Renal cortex interstitium (tissue), 15 donors: ENCODE measurements at places on chromosomes 3 and 15.

DNA sequence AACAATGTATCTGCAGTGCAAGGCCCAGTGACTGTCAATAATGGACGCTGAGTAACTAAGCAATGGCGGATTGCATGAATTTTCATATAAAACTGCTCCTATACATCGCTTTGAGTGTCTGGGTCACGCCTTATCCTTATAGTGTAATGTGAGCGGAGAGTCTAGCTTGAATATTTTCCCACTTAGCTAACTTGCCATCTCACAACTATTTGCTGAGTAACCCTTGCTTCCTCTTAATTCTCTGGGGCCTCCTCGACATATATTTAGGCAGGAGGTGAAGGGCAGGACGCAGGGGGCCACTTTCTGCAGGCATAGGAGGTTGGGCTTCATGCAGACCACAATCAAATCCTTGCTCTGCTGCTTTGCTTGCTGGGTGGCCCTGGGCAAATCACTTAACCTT lies 24.0 kb downstream of the ST8SIA2 start:
- no peak for DNase-seq

DNA sequence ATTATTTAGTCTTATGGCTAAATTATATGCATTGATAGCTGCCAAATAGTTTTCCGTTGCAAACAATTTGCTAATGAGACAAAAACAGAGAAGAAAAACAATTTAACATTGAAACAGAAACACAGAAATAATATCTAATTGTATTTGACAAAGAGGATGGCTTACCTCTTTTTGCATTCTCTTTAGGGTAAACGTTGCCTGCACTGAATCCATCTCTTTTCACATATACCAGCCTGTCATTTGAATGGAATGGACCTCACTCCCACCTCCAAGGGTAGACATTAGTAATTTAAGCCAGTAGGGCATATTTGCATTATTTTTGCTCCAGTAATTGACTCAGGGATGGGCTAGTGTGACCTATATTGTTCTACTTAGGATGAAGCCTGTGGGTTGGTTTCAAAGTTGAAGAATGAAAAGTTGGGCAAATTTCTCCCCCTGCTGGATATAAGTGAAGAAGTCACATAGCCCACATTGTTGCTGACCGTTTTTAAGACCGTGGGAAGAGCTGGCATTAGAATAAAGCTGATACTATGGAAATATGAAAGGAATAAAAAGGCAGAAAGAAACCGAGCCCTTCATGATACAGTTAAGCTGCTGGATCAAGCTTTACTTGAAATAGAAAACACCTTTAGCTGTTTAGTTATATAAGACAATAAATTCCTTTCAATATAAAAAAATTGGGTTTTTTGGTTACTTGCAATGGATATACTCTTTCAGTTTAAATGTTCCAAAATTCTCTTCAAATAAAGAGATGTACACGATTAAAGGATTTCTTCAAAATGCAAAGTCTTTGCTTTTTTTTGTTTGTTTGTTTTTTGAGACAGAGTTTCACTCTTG lies 26.9 kb downstream of the PIERCE2 start:
- DNase-seq, result peak; percentile 22

GRCh38 chr15:56496635-56497034 lies 31.7 kb upstream of the MNS1 start:
- peak; percentile 59 for DNase-seq

- DNase-seq, result no peak
Measured at GRCh38 chr3:8766148-8766547, 3.3 kb downstream of the OXTR start.

- DNase-seq, result no peak
Measured at GRCh38 chr3:124592658-124593441, 137.4 kb upstream of the UMPS start.

DNA sequence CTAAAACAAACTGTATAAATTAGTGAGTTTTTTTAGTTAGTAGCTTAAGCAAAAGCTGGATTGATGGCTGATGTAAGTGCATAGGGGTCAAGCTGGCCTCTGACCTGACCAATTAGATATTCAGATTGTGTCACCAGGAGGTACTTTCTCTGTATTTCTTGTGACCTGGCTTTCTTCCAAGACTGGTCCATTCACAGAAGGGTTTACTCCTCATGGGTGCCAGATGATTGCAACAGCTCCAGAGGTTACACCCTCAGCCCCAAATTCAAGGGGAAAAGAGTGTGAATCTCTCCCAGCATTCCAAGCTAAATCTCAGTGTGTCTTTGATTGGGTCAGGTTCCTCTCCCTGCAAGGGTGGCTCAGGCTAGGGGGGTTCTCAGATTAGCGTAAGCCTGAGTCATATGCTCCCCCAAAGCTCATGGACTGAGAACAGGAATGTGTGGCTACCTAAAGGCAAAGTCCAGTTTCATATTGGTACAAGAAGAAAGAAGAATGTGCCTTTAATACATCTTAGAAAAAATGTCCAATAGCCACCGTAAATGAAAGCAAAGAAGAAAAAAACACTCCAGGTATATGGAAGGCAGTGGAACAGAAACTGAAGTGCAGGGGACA lies 16.5 kb downstream of the PML start:
- DNase-seq, result no peak

DNA sequence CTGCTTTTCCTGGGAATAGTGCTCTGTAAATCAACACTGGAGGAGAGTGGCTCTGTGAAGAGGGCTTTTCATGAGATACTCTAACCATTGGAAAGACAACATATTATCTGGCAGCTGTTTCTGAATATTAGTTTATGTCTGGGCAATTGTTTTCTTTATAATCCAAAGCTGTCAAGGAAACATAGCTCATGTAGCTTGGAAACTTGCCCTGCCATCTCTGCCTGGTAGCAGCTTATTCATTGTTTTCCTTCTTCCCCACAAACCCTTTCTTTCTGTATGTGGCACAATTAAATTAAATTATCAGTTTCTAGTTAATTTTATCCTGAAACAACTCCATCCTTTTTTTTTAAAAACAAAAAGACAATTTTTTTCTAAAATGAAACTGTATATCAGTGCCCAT lies 160.0 kb downstream of the EDEM1 start:
- DNase-seq, result no peak

- no peak for DNase-seq
Measured at GRCh38 chr3:144553301-144553700, 581.7 kb downstream of the DIPK2A start.

GRCh38 chr3:99532246-99532645 lies 106.1 kb upstream of the COL8A1 start:
- no peak for DNase-seq

DNA sequence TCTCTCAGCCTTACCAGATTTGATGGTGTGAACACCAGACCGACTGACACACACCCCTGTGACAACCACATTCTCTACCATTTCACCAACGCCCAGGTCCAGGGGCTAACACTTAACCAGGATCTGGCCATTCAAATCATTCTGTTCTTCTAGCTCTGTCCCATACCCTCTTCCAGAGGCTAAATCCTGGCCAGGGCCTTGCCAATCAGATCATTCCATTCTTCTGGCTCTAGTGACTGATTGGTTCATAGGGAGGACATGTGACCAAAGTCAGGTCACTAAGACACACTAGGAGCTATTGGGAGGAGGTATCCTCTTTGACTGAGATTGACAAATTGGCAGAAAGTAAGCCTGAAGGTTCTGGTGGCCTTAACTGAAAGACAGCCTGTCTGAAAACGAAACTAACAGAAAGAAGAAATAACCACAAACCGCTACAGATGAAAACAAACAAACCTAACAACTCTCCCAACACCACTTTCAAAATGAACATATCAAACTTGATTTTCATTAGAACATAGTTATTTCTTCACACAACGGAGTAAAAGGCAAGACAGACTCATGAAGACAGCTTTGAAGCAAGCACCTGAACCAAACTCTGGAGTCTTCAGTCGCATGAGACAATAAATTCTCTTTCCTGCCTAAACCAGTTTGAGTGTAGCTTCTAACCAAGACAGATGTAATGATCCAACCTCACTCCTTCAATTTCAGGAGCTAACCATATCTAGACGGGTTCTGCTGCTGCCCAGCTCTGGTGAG lies 68.5 kb downstream of the TRANK1 start:
- no peak for DNase-seq

DNA sequence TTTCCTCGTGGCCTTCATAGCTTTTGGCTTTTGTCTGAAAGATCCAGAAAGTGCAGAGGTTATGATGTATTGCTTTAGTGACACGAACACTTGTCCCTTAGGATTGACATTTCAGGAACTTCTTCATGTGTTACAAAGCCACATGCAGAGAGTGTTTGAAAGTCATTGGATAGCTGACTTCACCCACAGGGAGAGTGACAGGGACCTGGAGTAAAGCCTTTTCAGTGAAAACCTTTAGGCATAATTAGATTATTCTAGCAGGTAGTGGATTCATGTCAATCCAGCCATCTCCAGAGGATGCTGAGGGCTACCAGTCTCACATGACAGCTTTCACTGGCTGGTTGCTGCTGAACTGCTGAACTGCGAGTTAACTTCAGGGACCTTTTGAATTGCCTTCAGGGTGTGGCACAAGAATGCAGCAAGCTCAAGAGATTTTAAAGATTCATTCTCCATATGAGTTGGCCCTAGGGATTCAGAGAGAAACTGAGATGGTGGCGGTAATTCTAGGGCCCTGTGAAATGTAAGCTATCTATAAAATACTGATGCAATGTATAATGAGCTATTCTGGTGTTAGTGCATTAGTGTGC lies 267.0 kb upstream of the GOLIM4 start:
- no peak for DNase-seq

DNA sequence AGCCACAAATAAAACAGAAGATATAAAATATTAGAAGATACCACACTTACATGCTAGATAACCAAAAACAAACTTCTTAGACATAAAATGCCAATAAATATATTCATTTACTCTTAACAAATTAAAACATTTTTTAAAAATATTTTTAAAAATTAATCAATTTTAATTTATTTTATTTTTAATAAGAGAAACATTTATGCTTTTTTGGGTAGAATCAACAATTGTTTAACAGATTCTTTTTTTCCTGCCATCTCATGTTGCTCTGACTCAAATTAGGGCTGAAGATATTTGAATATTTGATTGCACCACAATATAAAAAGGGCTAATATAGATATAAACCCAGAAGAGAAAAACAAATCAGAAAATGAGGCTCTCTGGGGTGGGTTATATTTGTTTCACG lies 172.6 kb downstream of the GOLGA6L6 start:
- DNase-seq, result no peak

- no peak for DNase-seq
Measured at GRCh38 chr3:64104006-64104405, 80.7 kb upstream of the PSMD6 start.

- no peak for DNase-seq
Measured at GRCh38 chr3:9750556-9751411, 1.0 kb downstream of the OGG1 start.

DNA sequence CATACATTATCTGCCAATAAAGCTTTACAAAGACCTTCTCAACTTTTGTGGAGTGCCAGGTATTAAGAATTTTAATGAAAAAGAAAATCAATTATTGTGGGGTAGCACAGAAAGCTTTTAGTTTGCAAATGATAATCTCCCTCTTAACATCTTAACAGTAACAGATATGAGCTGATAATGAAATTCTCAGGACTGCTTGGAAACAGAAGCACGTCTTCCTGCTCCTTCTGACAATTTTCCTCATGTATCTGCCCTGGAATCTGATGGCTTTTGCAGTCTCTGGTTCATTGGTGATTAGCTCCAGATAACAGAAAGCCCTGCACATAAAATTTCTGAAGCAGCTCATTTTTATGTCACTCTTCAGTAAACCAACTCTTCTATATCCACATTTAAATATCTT lies 432.4 kb upstream of the PDZRN3 start:
- DNase-seq, result no peak

- no peak for DNase-seq
Measured at GRCh38 chr15:39161096-39161495, 419.8 kb upstream of the THBS1 start.

DNA sequence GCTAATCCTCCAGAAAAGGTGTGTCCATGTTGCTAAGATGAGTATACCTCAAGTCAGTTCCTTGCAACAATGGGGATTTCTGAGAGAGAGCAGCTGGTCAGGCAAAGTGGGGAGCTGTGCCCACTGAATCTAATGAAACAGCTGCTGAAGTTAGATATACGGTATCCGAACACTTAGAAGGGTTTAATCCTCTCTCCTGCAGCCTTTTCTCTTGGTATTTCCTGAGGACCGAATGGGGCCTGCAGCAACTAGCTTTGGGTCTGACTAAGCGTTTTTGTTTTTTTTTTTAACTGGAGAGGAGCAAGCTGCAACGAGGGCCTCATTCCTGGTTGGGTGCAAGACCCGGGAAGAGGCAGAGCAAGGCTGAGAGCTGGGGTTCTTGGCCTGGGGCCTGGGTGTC lies 37.6 kb upstream of the BNC1 start:
- DNase-seq, result no peak
